ENCODE measurements at places on chromosomes 11 and 22.

GRCh38 chr11:9855579-9856287 is 191.9 kb downstream of the SWAP70 start:
- no peak for DNase-seq

GRCh38 chr22:37231406-37232139 is 12.5 kb downstream of the RAC2 start:
- no peak for DNase-seq

DNA sequence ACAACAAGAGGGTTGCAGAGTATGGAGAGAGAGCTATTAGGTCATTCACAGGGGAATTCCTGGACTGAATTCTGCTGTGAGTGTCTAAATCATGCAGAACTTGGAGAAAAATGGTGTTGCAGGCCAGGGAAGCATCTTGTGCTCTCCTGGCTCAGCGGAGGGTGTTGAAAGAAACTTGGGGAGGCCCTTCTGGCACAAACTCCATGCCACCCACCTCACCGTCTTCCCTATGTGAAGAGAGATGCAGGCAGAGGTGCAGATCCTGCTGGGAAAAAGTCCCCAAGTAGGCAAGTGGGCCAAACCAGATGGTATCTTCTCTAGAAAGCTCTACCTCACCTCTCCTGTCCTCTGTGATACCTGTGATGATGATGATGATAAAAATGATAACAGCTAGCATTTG is 604.3 kb upstream of the API5 start:
- no peak for DNase-seq

- no peak for DNase-seq
Measured at GRCh38 chr11:76365038-76365679, 15.8 kb downstream of the THAP12 start.

DNA sequence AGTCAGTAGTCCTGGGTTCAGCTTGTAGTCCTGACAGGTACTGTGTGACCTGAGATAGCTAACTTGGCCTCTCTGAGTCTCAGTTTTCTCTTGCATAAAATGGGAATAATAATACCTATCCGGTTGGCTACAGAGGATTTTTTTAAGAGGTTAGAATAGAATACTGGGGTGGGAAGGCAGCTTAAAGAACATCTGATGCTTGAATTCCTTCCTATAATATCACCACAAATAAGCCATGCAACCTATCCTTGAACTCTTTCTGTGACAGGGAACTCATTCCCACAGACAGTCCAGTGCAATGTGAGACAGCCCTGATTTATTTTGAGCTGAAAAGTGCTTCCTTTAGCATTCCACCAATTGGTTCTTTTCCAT is 110.1 kb downstream of the CCDC81 start:
- no peak for DNase-seq

- no peak for DNase-seq
Measured at GRCh38 chr11:122398167-122398566, 257.4 kb upstream of the UBASH3B start.

GRCh38 chr22:25497181-25497641 is 67.3 kb upstream of the GRK3 start:
- no peak for DNase-seq

GRCh38 chr11:120280600-120281051 is 40.7 kb downstream of the POU2F3 start:
- no peak for DNase-seq

DNA sequence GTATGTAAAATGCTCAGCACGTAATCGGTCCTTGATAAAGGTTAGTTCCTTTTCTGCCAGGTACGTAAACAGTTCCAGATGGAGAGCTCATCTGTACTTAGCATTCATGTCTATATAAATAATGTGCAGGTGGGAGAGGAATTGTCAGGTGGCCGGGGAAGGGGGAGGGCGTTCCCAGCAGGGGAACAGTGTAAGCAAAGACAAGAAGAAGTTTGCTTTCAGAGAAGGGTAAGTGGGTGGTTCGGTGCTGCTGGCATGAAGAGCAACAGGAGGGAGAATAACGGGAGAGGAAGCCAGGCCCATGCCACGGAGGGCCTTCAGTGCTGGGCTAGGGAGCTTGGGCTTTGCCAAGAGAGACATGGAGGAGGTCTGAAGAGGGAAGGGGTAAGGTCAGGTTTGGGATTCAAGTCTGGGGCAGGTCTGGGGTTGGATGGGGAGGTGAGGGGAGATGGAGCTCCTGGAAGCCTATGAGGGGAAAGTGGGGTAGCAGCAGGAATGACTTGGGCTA is 11.4 kb upstream of the WNT11 start:
- DNase-seq, result no peak

- DNase-seq, result no peak
Measured at GRCh38 chr11:122085712-122086111, 30.3 kb downstream of the BLID start.

GRCh38 chr11:33976495-33977199 is 74.9 kb upstream of the CAPRIN1 start:
- DNase-seq, result no peak

GRCh38 chr22:37998543-37998942 is 14.2 kb upstream of the SOX10 start:
- no peak for DNase-seq

DNA sequence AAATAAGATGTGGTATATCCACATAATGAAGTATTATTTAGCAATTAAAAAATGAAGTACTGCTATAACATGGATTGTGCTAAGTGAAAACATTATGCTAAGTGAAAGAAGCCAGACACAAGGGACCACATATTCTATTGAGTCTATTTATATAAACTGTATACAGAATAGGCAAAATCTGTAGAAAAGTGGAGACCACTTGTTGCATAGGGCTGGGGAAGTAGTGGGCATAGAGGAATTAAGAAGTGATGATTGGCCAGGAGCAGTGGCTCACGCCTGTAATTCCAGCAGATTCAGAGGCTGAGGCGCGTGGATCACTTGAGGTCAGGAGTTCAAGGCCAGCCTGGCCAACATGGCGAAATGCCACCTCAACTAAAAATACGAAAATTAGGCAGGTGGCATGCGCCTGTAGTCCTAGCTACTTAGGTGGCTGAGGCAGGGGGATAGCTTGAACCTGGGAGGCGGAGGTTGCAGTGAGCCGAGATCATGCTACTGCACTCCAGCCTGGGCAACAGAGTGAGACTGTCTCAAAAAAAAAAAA is 109.6 kb downstream of the RBFOX2 start:
- DNase-seq, result no peak

GRCh38 chr22:30209642-30210041 is 36.9 kb downstream of the LIF start:
- no peak for DNase-seq

- no peak for DNase-seq
Measured at GRCh38 chr11:69650081-69650831, 9.3 kb downstream of the CCND1 start.

- no peak for DNase-seq
Measured at GRCh38 chr11:66133216-66133775, 63.2 kb downstream of the PACS1 start.

DNA sequence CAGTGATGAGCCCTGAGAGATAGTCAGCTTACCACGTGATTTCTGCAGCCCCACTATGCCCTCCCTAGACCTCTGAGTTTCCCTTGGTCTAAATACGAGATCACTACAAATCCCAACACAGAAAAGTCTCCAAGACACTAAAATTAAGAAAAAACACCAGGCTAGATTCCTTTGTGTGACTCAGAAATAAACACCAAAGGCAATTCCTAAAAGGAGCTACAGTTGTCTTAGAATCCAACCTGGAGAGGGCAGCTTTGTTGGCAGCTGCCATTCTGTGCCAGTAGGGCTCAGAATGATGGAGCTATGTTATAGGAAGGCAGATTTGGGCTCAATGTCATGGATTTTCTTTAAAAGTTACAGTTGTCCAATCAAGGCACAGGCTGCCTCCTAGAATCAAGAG is 37.1 kb upstream of the HMGXB4 start:
- DNase-seq, result no peak

DNA sequence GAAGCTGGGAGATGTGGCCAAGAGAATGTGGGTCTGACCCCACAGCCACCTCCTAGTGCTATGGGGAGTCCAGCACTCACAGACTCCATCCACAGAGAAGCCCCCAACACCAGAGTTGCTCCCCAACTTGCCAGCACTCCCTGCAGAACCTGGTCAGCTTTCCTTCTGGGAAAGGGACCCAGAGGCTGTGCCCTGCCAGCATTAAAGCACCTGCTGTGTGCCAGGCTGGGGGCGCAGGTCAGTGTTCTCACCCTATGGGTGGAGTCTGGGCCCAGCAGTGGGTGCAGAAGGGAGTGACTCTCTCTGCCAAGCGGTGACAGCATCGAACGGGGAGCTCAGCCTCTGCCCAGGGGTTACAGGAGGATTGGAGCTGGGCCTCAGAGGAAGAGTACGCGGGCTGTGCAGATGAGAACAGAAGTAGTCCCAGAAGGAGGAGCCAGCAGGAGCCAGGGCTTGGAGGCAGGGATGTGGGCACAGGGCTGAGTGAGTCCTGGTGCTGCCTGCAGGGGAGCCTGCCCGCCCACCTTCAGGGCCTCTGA is 114.4 kb downstream of the MPPED1 start:
- no peak for DNase-seq

GRCh38 chr11:112801025-112801816 is 160.0 kb upstream of the NCAM1 start:
- no peak for DNase-seq

DNA sequence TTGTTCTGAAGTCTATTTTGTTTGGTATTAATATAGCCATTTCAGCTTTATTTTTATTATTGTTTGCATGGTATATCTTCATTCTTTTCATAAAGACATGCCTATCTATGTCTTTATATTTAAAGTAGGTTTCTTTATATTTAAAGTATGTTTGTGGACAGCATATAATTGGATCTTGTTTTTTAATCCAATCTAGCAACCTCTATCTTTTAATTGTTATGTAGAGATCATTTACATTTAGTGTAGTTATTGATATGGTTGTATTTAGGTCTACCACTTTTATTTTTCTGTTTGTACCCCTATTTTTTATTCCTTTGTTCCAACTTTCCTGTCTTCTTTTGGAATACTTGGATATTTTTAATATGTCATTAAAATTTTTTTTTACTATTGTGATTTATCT is 13.8 kb downstream of the TPBGL start:
- DNase-seq, result no peak

DNA sequence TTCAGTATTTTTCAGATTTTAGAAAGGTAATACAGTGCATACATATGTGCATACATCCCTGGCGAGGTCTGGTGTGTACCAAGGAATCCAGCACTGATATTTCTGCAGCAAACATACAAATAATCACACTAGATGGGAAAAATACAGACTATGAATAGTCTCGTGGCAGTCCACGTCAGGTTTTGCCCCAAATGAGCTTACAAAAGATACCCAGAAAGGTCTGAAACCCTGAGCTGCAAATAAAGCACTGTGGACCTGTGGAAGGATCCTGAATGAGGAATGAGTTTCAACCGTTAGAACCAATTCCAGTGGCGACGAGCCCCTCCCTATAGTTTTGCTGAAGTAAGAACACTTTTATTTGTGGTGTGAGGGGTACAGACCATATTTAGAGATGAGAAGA is 24.5 kb downstream of the MAPK1 start:
- no peak for DNase-seq

- DNase-seq, result no peak
Measured at GRCh38 chr11:73234471-73235181, 16.5 kb downstream of the P2RY2 start.

GRCh38 chr11:112834277-112834755 is 126.9 kb upstream of the NCAM1 start:
- DNase-seq, result no peak

GRCh38 chr22:46791201-46791731 is 28.8 kb downstream of the TBC1D22A start:
- peak; percentile 49 for DNase-seq

DNA sequence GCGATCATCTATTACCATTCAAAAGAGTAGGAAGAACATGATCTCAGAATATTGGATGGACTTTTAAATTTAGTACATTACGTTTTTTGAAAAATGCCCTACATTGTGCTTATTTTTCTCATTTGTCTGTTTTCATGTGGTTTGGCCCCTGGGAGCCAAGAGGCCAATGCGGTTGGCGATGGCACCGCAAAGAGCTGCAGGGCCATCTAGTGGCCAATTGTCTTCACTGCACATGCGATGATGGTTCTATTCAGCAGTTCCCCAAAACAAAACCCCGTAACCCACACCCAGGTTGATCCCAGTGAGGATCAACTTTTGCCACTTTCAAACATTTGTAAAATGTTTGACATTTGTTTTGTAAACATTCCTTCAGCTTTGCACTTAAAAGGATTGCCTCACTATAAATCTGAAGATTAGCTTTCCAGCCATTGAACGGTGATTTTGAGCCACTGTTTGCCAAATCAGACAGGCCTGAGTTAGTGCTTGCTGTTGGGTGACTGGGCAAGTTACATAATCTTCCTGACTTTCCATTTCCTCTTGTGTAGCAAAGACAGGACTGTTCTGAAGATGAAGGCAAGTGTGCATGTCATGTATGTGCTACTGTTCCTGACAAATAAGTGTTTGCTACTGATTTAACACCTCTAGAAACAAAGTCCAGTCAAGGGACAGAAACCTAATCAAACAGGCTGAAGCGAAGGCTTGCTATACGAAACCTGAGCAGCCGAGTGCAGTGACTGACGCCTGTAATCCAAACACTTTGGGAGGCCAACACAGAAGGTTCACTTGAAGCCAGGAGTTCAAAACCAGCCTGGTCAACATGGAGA is 29.2 kb upstream of the XBP1 start:
- peak; percentile 47 for DNase-seq

DNA sequence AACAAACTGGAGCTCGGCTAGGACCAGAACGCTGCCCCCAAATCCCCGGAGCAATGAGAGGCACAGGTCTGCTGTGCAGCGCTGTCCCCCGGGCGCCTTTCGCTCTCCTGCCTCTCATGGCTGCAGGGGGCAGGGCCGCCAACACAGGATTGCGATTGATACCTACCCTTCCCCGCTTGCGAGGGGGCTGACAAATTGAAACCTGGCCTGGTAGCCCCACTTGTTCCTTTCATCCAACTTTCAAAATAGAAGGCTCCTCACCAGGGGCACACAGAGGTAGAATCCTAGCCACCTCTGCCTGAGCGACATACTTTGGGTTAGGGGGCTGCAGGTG is 642 bp upstream of the CASTOR1 start:
- no peak for DNase-seq

- DNase-seq, result no peak
Measured at GRCh38 chr11:110720431-110721275, 8.4 kb upstream of the ARHGAP20 start.

GRCh38 chr22:30210235-30210909 is 36.2 kb downstream of the LIF start:
- DNase-seq, result no peak

- no peak for DNase-seq
Measured at GRCh38 chr11:64482588-64482987, 108.4 kb upstream of the SLC22A12 start.

GRCh38 chr22:49096476-49096875 is 731.2 kb downstream of the BRD1 start:
- no peak for DNase-seq

DNA sequence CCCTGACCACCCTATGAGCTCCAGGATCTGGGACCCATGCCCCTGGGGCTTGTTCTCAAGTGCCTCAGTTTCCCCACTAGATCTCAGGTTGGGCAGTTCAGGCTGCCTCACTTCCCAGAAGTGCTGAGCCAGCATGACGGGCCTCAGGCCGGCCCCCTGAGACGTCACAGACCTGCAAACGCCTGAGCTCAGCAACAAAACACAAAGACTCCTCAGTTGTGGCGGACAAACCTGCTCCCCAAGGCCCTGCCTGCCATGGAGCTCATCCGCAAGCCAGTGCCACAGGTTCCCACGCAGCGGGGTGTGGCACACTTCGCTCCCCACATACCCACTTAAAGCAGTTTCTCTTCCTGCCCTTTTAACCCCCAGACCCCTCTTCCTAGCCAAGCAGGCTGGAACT is 45.2 kb downstream of the NECTIN1 start:
- no peak for DNase-seq

- no peak for DNase-seq
Measured at GRCh38 chr11:126920833-126921232, 79.7 kb downstream of the KIRREL3 start.
